ENCODE measurements at places on chromosomes 5 and 9. TPM values are rescaled to one million over a fixed set of nuclear protein-coding genes. Genes with fewer than 3 reads are reported as not detected.
A peak's percentile ranks its signal among the peaks of the same experiment; 100 is the strongest.

DNA sequence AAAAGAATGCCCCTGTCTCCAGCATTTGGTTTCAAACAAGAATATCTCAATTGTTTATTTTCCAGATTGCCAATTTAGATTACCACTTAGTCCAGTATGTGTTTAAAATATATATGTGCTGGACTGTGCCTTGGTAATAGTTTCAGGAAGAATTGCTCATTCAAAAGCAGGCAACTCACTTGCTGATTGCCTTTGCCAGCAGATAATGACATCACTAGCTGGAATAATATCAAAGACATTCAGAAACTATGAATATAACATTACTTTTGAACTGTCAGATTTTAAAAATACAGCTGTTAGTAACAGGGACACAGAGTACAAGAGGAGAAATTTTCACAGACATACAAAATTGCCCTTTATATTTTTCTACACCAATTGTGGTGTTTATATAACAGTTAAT is 96.0 kb upstream of the ITGA2 start:
- H3K4me3 ChIP-seq: no peak overlapping the region
- H3K27ac ChIP-seq: no peak overlapping the region
- H3K4me1 ChIP-seq: peaks cover 31% of the 10 kb centered on the region
- no peaks in the 10 kb centered on the region for H3K36me3 ChIP-seq

DNA sequence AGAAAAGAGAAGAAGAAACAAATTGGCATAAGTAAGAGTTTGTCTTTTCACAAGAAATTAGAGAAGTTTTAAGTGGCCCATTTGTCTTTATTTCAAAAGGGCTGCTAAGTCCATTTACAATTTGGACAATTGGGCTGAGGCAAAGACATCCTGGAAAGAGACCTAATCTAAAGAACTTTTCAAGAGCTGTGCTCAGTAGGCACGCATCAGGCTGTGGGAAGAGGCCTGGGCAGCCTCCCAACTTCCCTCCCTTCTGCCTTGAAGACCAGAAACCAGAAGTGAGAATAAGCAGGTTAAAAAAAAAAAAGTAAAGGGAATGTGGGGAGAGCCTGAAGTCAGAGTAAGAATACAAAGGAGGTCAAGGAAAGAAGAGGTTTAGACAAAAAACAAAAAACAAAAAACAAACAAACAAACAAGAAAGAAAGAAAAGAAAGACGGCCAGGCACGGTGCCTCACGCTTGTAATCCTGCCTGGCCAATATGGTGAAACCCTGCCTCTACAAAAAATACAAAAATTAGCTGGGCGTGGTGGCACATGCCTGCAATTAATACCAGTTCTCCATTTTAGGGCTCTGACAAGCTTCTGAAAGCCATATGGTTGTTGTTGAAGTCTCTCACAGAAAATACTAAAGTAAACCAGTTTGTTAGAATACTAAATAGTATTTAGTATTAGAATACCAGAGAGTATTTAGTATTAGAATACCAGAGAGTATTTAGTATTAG is 48.0 kb upstream of the CEP78 start:
- no peaks in the 10 kb centered on the region for H3K4me1 ChIP-seq
- no peak overlapping the region for H3K4me3 ChIP-seq
- DNase-seq: peak; percentile 7
- H3K27me3 ChIP-seq: 0 out of 2 replicates have a peak, but pooled peaks cover 4% of the 10 kb centered on the region

DNA sequence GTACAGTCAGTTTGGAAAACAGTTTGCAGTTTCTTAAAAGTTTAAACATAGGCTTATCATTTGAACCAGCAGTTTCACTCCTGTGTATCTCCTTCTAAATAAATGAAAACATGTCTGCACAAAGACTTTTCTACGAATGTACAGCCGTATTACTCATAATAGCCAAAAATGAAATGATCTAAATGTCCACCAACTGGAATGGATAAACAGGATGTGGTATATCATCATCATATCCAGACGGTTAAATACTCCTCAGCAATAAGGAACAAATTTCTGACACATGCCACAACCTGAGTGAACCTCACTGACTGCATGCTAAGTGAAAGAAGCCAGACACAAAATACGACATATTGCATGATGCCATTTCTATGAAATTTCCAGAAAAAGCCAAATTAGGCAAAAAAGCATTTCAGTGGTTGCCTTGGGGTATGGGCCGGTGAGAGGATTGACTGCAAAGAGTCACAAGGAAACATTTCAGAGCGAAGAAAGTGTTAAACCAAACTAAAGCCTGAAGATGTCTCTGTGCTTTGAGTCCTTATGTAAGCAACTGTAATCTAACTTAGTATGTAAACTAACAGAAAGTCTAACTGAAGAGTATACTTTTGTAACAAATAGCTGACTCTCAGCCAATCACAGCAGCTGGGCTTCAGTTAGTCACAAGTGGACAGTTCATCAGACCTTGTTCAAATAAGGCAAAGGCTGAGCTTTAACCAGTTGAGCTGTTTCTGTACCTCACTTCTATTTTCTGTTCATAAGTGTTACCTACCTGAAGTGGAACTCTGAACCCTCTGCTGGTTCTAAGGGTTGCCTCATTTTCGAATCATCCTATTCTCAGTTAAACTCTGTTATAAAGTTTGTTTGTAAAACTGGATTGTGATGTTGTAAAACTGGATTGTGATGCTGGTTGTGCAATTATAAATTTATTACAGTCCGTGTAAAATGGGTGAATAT is 65.2 kb downstream of the TRIO start:
- peak; percentile 83 for DNase-seq
- peak overlapping the region; percentile 55 for H3K4me3 ChIP-seq
- peak overlapping the region; percentile 86 for H3K27ac ChIP-seq
- H3K4me1 ChIP-seq: peaks cover 94% of the 10 kb centered on the region
- H3K36me3 ChIP-seq: no peaks in the 10 kb centered on the region

DNA sequence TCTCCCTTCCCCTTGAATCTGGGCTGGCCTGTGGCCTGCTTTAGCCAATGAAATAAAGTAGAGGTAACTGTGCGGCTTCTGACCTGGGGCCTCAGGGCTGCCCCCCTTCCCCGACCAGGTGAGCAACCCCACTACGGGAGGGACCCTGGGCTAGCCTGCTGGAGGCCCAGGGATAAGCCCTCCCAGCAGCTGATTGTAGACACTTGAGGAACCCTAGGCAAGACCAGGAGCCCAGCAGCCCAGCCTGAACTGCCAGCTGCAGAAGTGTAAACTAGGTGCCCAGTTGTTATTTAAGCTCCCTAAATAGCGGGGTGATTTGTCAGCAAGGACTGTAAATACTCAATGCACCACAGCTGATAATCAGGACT is 41.3 kb downstream of the RAPGEF1 start:
- H3K4me1 ChIP-seq: no peaks in the 10 kb centered on the region
- H3K27me3 ChIP-seq: no peaks in the 10 kb centered on the region
- DNase-seq: no peak
- no peak overlapping the region for H3K27ac ChIP-seq
- no peak overlapping the region for H3K4me3 ChIP-seq

DNA sequence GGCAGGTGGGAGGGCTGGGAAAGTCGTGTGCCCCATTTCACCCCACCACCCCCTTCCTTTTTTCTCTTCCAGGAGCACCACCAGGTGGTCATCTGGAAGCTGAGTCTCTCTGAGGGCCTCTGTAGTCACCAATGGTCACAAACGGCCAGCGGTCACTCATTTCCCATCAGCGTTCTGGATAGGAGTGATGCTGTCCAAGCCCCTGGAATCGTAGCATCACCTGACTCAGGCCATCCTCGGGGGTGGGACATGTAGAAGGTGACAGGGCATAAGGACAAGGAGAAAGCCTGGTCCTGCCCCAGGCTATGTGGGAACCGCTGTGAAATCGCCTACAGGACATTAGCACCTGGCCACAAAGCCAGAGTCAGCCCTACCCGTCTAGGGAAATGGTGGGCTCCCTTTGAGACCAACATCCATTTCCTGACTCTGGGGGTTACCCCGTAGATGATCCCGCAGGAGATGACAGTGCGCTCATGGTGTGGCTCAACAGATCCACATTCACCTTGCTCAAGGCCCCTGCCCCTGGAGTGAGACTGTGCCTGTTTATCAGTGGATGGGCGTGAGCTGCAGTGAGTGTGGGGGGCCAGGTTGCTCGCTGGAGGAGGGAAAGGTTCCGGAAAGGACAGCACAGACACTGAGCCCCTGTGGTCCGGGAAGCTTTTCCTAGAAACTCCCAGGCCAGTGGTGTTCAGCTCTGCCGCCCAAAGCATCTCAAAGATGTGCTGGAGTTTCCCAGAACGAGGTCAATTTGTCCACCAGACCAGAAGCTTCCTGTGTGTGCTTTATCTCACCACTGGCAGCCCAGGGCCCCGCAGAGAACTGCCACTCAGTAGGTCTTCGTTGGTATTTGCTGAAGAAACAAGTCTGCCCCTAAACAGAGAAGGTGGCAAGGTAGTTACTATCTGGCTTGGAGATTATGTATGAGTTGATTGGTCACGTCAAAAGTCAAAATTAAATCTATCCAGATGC is 61.1 kb upstream of the UNC5A start:
- H3K36me3 ChIP-seq: no peaks in the 10 kb centered on the region
- H3K4me1 ChIP-seq: no peaks in the 10 kb centered on the region
- H3K27ac ChIP-seq: no peak overlapping the region
- H3K27me3 ChIP-seq: peaks cover 51% of the 10 kb centered on the region
- no peak overlapping the region for H3K4me3 ChIP-seq
- DNase-seq: no peak

- no peak for DNase-seq
- H3K27ac ChIP-seq: no peak overlapping the region
- no peak overlapping the region for H3K4me3 ChIP-seq
Measured at GRCh38 chr5:38167562-38167996, 90.8 kb upstream of the EGFLAM start.

DNA sequence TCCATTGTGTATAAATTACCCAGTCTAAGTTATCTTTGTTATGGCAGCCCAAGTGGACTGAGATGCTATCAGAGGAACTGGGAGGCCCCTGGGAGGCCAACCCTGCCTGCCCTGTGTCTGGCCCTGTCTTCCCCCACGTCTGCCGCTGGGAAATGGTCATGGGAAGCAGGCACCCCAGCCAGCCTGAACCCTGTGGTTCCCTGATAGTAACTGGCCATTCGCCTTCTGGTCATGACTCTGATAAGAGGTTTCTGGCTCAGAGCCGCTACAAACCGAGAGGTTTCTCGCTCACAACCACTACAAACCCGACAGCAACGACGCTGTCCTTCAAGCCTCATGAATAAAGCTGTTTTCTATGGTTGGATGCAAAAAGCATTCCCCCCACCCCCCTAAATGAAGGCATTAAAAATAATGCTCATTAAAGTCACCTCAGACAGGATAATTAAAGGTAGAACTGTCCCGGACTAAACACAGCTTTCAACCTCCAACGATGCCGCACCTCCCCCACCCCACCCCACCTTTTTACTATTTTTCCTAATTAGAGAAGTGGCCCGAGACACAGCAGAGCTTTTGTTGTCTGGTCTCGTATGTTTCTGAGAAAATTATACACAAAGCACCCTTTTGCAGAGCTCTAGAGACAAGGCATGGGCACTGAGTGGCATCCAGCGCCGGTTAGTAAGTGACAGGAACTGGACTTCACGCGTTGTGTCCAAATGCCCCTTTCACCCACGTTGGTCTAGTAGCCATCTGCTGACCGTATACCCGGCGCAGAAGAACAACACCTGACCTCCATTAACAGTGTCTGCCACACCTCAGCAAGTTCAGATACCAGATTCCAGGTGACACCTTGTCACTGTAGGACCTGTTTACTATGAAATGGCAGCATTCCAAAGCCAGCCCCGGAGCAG is 140.8 kb downstream of the COL23A1 start:
- no peaks in the 10 kb centered on the region for H3K27me3 ChIP-seq
- no peaks in the 10 kb centered on the region for H3K36me3 ChIP-seq
- no peak overlapping the region for H3K4me3 ChIP-seq

The IFNA13 gene
- not detected for polyA plus RNA-seq

The SAXO1 gene
- 0.65 TPM for polyA plus RNA-seq
